Effector memory CD8-positive, alpha-beta T cell (primary cell): ENCODE measurements at places on chromosomes 6 and 20.

DNA sequence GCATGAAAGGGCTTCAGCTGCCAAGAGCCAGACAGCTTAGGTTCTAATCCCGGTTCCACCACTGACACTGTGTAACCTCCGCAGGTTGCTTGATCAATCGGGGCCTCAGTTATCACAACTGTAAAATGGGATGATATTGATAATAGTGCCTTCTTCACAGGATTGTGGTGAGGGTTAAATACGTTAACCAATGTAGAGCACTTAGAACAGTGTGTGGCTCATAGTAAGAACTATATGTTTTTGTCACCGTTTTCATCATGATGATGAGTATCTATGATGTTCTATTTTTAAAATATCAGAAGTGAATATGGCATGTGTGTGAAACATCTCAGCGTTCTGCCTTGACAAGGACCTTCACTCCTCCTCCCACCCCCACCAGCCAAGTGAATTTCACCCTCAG, 10.3 kb upstream of the MAPK13 start:
- no peak for DNase-seq

DNA sequence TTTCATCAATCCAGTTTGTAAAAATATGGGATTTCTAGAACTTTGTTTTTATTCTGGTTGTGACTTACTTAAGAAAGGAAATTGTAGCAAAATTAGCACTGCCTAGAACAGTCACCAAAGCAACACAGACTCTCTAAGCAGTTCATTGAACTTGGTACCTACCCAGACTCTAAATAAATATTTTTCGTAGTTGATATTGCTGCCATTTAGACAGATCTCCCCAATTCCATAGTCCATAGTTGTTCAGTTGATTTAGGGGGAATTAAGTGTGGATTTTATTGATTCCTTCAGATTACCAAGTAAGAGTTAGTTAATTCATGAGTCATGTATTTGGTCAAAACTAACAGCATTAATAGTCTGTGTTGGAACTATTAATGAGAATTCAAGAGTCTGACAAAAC, 822.5 kb downstream of the DHX35 start:
- DNase-seq, result no peak

- DNase-seq, result no peak
These were observed 23.5 kb upstream of the NPBWR2 start for GRCh38 chr20:64130876-64131275.

- DNase-seq, result no peak
These were observed 29.1 kb upstream of the FOXC1 start for GRCh38 chr6:1580585-1580984.

DNA sequence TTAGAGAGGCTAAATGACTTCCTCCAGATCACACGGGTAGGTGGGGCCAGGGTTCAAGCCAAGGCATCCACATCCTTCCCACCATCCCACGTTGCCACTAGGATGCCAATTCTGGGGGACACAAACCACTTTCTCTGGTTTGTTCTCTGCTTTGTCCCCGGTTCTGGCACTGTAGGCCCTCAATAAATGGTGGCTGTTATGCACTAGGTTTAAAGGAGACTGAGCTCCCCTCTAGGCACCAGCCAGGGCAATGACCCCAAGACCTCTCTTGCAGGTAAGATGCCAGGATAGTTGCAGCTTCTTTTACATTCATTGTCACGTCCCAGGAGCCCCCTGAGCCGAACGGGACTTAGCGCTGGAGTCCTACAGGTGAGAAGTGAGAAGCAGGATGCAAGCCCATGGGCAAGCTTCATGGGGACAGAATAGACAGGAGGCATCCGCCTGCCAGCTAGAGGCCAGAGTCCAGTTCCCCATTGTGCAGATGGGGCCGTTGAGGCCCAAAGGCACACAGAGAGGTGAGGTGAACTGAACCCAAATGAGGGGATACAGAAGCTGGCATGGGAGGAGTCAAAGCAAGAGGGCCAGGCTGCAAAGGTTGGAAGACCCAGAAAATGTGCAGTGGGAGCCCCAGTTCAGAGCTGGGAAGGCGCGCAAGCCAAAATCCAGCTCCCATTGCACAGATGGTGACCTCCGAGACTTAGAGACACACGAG, 677 bp downstream of the PXMP4 start:
- DNase-seq, result no peak

- DNase-seq, result no peak
These were observed 111.4 kb upstream of the ARMC2 start for GRCh38 chr6:108736832-108737231.

DNA sequence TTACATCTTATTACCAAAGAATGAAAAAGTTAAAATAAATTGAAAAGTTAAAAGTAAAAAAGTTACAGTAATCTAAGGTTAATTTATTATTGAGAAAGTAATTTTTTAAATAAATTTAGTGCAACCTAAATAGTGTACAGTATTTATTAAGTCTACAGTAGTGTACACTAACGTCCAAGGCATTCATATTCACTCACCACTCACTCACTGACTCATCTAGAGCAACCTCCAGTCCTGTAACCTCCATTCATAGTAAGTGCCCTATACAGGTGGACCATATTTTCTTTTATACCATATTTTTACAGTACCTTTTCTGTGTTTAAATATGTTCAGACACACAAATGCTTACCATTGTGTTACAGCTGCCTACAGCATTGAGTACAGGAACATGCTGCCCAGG, 624.7 kb upstream of the NOX3 start:
- DNase-seq, result no peak

DNA sequence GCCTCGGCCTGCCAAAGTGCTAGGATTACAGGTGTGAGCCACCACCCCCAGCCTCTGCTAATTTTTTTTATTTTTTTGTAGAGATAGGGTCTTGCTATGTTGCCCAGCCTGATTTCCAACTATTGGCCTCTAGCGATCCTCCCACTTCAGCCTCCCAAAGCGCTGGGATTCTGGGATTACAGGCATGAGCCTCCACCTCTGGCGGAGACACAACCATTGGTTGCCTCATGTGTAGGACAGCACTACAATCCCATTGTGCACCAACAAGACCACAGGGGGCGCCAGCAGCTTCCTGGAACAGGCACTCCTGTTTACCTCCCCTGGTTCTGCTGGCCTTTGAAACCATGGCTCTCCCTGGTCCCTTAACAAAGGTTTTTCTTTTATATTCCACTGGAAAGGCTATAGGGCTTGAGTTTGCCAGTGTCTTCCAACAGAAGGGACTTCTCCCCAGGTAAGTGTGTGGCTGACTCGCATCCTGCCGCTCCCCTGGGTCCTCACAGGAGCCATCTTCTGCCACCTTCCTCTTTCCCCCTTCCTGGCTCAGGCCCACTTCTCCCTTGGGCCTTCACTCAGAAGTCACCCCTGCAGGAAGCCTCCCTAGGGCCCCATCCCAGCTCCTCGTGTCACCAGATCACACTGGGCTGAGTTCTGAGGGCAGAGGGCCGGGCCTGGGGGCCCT, 39.2 kb upstream of the TLDC2 start:
- DNase-seq, result no peak

- no peak for DNase-seq
These were observed 6.4 kb upstream of the SLC2A12 start for GRCh38 chr6:134058622-134059366.

DNA sequence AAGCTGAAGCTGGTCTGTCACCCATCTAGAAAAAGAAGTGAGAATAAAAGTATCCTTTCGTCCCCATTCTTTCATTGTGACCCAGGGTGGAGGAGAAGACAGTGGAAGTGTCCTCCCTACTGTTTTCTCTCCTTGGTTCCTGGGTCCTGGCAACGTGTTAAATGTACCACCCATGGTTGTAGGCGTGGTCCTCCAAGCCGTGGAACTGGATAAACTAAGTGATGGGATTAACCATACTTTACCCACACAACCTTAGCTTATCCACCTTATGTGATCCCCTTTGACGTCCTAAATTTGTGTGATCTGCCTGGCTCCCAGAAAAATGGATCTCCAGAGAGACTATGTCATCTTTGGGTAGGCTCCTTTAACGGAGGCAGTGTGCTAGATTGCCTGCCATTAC, 47.4 kb downstream of the HLA-DPB1 start:
- no peak for DNase-seq

DNA sequence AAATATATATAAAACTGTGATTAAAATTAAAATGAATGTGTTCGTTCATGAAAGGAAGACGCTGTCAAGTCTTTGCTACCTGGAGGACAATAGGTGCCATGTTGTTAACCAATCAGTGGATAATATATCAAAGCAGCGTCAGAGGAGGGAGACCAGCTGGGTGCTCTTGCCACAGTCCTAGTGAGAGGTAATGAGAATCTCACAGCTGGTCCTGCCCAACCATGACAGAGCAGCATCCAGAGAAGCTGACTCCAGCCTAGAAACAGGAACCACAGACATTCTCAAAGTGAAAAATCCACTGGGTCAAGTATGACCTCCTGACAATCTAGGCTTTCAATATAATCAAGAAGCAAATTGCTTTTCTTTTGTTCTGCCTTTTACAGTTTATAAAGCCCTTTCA, 94.5 kb upstream of the LRFN2 start:
- no peak for DNase-seq

DNA sequence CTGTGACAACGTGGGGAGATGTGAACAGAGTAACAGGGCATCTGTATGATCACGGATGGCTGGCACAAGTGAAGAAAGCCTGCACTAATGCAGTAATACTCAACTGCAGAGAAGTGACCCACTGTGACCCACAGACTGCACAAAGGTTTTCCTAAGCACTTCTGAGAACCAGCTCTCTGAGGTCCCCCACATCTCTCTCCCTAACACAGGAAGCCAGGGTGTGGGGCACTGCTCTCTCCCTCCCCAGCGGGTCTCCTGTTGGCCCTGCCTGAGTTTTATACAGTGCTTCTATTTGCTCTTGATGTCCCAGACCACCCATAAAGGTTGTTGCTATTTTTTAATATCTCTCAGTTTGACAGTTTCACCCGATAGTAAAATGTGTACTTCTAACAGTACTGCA, 11.3 kb downstream of the APMAP start:
- no peak for DNase-seq

DNA sequence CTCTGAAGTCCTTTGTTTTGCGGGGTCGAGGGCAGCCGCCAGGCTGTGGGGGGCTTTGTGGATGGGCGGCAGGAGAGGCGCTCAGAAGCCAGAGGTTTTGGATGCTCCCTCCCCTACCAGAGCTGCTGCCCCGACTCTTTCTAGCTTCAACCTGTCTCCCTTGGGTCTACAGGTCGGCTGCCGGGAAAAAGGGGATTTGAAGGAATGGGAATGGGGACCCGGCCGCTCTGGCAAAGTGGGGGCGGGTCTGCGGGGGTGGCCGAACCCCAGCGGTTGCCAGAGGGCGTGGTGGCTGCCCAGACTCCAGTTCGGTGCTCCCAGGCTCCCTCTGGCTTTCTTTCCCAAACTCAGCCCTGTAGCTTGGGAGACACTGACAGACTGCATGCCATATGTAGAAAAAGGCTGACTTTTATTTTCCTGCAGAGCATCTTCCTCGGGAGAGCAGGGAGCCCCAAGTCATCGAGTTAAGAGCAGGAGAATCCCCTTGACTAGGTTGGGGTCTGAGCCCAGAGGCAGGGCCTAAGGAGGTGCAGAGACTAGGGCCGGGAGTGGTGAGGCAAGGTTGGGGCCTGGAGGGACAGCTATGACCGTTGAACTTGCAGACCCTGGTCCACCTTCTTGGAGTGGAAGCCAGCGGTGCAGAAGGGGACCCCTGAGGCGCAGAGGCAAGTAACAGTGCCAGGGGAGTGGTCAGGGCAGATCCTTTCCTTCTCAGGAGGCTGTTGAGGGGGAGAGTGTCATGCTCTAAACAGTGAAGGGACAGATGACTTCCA, 1.4 kb upstream of the PPP1R18 start:
- no peak for DNase-seq

- no peak for DNase-seq
These were observed 68.2 kb downstream of the CCN2 start for GRCh38 chr6:131883016-131883415.

GRCh38 chr20:20552076-20552475, 160.4 kb downstream of the RALGAPA2 start:
- no peak for DNase-seq

DNA sequence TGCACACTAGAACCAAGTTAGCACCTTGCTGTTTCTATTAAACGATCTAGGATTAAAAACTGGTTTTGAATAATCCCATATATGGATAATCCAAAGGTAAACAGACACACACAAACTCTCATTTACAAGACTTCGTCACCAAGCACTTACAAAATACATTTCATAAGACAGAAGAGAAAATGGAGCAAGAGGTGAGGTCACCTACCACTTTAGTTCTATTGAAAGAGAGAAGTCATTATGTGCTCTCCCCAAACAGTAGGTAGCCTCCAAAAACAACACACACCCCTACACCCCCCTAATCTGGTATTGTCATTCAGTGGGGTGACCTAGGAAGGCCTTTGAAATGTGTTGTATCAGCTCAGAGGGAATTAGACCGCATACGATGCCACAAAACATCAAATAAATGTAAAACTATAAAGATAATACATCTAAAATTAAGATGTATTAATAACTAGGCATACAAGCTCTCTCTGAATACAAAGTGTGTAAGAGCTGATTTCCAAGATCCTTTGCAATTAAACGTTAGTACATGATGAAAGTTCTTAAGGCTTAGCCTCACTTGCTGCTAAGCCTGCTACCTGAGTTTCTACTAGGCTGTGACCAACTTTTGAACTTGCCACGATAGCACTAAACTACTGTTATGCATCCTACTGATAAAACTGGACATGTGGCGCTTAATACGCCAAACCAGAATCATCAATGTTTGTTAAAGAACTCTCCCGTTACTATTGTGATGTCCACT, 1.6 kb downstream of the SRPK1 start:
- no peak for DNase-seq

DNA sequence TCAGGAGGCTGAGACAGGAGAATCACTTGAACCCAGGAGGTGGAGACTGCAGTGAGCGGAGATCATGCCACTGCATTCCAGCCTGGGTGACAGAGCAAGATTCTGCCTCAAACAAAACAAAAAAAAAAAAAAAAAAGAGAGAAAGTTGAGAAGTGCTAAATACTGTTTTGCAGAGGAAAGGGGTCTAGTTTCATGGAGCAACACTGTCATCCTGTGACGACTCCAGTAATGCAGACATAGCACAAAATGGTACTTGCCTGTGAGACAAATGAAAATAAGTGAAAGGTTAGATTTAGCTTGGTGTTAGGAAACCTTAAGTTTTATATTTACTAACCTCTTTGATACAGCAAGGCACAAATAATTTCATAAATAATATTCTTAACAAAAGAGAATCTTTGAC, 29.7 kb downstream of the CEP162 start:
- DNase-seq, result no peak

- DNase-seq, result no peak
These were observed 18.7 kb upstream of the TRPC4AP start for GRCh38 chr20:35111141-35111888.

- no peak for DNase-seq
These were observed 2.5 kb downstream of the DIDO1 start for GRCh38 chr20:62923669-62924441.

DNA sequence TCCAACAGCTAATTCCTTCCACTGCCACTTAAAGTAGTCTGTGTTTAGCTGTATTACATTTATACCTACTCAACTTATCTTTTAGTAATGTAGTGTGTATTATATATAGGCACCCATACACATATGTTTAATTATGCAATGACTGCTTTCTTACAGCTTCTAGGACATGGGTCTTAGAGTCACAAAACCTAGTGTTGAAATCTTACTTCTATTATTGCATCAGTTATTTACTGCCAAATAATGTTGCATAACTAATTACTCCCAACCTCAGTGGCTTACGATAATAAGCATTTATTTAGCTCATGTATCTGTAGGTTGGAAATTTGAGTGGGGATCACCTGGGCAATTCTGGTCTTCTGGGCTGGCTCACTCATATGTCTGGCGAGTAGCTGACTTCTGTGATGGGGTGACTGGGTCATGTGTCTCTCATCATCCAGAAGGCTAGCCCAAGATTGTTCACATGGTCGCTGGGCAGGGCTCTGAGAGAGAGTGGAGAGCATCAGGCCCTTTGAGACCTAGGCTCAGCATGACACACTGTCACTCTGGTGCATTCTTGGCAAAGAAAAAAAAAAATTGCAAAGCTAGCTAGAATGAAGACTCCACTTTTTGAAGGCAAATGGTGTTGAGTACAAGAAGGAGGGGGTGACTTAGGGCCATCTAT, 187.0 kb downstream of the PLCB1 start:
- no peak for DNase-seq
